Pancreas (tissue), 10 donors: ENCODE measurements at places on chromosomes 12 and 14. TPM values are rescaled to one million over a fixed set of nuclear protein-coding genes. Genes with fewer than 3 reads are reported as not detected.

Gene KRT78
- not detected for total RNA-seq

Gene MGP
- total RNA-seq, result 30.3 TPM

DNA sequence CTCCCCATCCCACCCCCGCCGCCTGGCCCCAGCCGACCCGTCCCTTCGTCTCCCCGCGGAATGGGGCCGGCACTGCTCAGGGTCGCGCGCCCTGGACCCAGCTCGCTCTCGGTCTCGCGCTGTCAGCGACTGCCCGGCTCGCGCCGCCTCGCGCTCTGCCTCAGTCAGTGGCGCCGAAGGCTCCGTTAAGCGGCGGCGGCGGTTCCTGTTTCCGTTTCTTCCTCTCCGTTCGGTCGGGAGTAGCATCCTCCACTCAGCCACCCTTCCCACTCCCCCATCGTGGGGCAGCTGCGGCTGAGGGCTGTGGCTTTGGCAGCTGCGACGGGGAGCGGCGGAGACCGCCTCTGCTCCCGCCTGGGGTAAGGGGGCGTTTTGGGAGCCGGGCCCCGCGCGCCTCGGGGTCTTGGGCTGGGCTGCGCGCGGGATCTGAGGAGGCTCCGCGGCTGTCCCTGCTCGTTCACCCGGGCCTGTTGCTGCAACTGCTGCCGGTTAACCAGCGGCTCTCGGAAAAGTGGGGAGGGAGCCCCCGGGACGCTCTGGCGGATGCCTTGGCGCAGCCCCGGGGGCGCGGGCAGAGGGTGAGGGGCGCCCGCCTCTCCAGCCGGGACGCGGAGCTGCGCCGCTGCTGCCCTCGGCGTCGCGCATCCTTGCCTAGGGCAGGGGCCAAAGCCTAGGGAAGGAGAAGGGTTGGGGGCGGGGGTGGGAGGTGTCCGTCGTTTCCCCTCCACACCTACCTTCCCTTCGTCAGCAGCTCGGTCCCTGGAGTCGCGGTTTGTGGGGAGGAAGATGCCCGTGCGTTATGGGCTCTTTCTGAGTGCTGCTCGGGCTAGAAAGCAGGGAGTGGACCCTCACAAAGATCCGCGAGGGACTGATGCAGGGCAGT lies 567 bp downstream of the FUT8 start:
- no peak for DNase-seq

DNA sequence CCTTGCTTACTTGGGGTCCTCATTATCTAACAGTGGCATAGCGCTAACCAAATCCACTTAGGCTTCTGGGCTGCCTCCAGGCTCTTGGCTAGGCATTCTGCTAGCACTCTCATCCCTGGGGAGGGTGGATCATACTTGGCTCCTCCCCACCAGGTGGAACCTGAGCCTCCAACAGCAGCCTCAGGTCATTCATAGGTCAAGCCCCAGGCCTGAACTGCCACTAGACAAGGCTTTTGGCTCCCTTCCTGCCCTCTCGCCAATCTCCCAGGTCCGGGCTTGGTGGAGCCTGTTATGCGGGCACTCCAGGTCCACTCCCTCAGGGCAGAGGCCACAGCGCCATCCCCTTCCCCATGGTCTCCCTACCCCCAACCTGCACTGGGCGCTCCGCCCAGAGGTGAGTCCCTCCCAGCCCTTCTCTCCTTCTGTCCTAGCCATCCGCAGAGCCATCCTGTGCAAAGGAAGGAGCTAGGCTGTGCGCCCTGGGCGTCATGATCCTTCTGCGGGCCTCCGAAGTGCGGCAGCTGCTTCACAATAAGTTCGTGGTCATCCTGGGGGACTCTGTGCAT lies 154.9 kb upstream of the AMIGO2 start:
- DNase-seq, result no peak

DNA sequence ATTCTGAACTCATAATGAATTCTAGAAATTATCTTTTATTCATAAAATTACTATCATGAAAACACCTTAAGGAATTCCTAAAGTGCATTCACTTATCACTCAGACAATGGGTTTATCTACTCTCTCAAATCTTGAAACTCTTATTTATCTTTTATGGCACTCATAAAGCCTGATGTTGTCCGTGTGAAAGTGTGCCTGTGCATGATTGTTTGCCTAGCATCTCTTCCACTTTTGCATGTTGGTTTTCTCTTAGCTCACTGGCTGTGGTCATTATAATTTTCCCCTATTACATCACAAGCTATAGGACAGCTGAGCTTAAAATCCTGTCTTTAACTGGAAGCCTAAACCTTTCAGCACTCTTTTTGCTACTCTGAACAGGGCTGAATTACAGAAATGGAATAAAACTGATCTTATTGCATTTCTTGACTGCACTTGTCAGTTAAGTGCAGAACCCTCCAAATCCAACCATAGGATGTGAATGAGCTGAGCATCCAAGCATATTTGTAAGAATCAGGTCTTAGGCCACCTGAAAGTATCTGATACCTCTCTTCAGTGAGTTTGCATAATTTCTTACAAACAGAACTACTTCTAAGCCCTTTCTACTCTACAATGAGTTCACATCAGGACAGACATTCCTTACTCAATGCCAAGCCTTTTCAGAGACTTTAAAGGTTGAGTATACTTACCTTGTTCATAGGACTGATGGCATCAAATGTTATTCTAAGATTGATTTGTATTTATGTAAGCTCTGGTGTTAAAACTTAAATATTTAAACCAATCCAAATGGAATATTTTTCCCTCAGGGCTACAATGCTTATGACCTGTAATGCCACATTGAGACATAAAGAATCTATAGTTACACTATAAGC lies 221.2 kb upstream of the KITLG start:
- no peak for DNase-seq

GRCh38 chr12:53298164-53298563 lies 1.3 kb upstream of the MYG1 start:
- DNase-seq, result no peak

GRCh38 chr14:103330536-103330935 lies 3.5 kb upstream of the EIF5 start:
- DNase-seq, result no peak

DNA sequence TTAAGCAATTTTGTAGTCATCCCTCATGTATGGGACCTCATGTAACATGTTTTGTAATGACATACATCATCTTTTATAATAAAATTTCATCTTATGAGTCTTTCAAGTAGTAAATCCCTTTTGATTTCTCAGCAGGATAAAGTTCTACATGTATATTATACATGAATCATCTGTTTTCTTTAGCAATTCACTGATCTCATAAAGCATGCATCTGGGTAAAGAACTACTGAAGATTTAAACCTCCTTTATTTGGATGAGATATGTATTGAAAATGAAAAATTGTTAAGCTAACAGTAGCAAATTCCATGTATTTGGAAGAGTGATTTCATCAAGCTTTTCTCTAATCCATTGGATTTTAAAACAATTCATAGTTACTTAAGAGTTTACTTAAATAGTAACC lies 126.9 kb downstream of the KITLG start:
- DNase-seq, result no peak

DNA sequence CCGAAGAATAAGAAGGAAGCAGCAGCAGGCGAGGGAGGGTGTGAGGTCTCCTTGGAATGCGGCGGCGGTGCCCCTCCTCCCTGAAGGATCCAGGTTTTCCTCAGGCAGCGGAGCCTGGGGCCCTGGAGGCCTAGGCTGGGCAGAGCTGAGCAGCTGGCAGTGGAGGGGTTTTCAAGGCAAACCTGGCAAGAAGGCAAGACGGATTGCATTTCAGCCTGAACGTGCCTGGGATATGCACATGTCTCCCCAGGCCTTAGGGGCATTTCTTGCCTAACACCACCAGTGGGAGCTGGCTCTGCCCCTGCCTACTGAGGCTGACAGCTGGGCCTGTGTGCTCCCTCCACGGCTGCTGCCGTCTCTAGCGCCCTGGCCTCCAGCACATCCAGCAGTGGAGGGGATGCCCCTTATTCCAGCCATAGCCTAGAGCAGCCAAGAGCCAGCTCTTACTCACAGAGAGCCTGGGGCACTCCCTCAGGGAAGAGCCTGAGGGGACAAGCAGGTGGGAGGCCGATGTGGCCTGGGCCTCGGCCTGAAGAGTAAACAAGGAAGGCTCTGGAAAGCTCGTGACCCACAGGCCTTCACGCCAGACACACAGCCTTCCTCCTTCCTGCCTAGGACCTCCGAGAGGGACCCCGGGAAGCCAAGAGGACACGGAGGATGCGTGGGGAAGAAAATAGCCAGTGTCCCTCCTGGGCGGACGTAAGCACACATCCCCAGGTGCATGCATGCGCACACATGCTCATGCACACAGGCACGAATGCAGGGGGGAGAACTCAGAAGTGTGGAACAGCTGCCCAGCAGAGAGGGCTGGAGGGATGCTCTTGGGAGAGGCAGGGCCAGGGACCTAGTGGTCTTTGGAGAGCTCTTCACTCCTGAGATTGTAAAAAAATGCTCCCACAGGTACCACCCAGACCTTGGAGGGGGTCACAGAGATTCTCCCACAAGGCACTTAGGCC lies 23.0 kb upstream of the EIF2B2 start:
- no peak for DNase-seq

DNA sequence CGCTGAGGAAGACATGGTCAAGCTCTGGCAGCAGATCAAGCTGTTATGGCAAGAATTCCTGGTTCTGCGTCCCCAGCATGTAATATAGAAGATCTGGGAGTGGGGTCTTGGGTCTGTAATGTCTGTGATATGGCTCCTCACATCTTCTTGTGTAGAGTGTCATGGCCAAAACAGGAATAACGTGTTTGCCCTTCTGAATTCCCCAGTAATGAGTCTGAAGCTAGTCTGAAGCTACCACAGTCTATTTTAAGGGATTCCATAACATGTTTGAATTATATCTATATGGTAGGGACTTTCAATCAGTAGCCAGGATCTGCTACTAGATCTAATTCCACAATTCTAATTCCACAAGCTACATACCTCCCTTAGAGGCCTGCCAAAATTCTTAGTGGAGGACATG lies 31.4 kb upstream of the SOX5 start:
- no peak for DNase-seq
